Naive thymus-derived CD8-positive, alpha-beta T cell (primary cell): ENCODE measurements at places on chromosomes 16 and 17. TPM values are rescaled to one million over a fixed set of nuclear protein-coding genes. Genes with fewer than 3 reads are reported as not detected.

GRCh38 chr17:27293359-27293897, 486 bp upstream of the WSB1 start:
- peak overlapping the region; percentile 99 for H3K4me3 ChIP-seq
- peaks cover 5% of the 10 kb centered on the region for H3K36me3 ChIP-seq
- DNase-seq: peak; percentile 23
- H3K27ac ChIP-seq: peak overlapping the region; percentile 99
- H3K4me1 ChIP-seq: peaks cover 53% of the 10 kb centered on the region

DNA sequence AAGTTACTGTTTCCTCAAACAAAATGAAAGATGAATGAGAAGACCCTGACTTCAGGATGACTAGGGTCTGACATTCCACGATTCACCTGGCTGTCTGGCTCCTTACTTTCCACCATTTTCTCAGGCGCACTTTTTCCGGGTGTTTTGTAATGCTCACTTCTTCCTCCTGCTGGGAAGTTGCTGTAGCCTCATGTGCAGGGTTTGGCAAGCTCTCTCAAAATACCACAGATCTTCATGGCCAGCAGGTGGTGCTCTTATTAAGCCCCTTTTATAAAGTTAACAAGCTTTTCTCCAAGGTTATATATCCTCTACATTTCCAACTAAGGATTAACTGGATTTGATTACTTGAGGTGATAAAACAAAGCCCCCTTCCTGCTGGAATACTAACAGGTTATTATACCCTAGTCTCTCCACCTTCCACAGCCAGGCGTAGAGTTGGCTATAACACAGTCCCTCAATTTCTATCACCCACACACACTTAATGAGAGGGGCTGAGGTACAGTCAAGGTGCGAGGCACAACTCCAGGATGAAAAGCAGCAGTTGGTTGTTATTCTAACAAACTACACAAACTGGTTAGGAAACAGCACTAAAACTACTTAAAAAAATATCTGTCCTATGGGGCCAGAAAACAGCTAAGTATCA, 45.4 kb downstream of the STH start:
- no peak overlapping the region for H3K4me3 ChIP-seq
- peaks cover 27% of the 10 kb centered on the region for H3K4me1 ChIP-seq
- peak; percentile 53 for DNase-seq
- peak overlapping the region; percentile 86 for H3K27ac ChIP-seq

The OTOP2 gene
- total RNA-seq: not detected

The SEC14L5 gene
- total RNA-seq: not detected

The MPV17L gene
- total RNA-seq: not detected

The PLK1 gene
- total RNA-seq: 3.2 TPM
